Bladder microvascular endothelial cell (primary cell): ENCODE measurements at places on chromosomes 13 and 19. TPM values are rescaled to one million over a fixed set of nuclear protein-coding genes. Genes with fewer than 3 reads are reported as not detected.

The LMTK3 gene
- 0.06 TPM in 1 of 2 replicates, not detected in the other for total RNA-seq

The ADGRE2 gene
- 0.06 TPM in 1 of 2 replicates, not detected in the other for total RNA-seq

The TNFSF13B gene
- 0.32 and 0.94 TPM in 2 replicates for total RNA-seq

The CCDC169 gene
- total RNA-seq = 0.97 and 2.7 TPM in 2 replicates

The IGLON5 gene
- total RNA-seq = not detected in 2 replicates

The SOHLH2 gene
- total RNA-seq = under 0.01 TPM in 1 of 2 replicates, not detected in the other

The ACP7 gene
- 0.06 TPM in 1 of 2 replicates, not detected in the other for total RNA-seq

The ACTMAP gene
- total RNA-seq = 0.97 and 2.0 TPM in 2 replicates

The BTBD2 gene
- total RNA-seq = 30.8 and 82.8 TPM in 2 replicates

The CHAMP1 gene
- total RNA-seq = 6.8 and 11.6 TPM in 2 replicates

The PLIN4 gene
- total RNA-seq = 3.3 TPM in 1 of 2 replicates, not detected in the other

The MCOLN1 gene
- 6.0 and 9.6 TPM in 2 replicates for total RNA-seq

The OSCAR gene
- total RNA-seq = not detected in 2 replicates

The SIGLEC10 gene
- total RNA-seq = not detected in 2 replicates

The ZNF266 gene
- 9.6 and 13.8 TPM in 2 replicates for total RNA-seq

The ZNF878 gene
- 0.31 and 0.32 TPM in 2 replicates for total RNA-seq

The CSNK1G2 gene
- total RNA-seq = 70.1 and 102 TPM in 2 replicates

The FPR3 gene
- total RNA-seq = not detected in 2 replicates

The FFAR3 gene
- 0.19 TPM in 1 of 2 replicates, not detected in the other for total RNA-seq

The IRGC gene
- not detected in 2 replicates for total RNA-seq

The PCDH8 gene
- total RNA-seq = not detected in 2 replicates

The PEG3 gene
- 0.32 and 0.76 TPM in 2 replicates for total RNA-seq

The ZNF547 gene
- total RNA-seq = 2.4 and 4.3 TPM in 2 replicates

The INAFM1 gene
- total RNA-seq = 1.1 TPM in 2 replicates

The FCAR gene
- not detected in 2 replicates for total RNA-seq

The IL12RB1 gene
- total RNA-seq = 0.31 and 0.49 TPM in 2 replicates

The MAST1 gene
- 0.16 and 1.0 TPM in 2 replicates for total RNA-seq

The FCER2 gene
- not detected in 2 replicates for total RNA-seq

The CNOT3 gene
- total RNA-seq = 7.0 and 26.7 TPM in 2 replicates

The ZNF559 gene
- 4.7 and 16.3 TPM in 2 replicates for total RNA-seq

The CDX2 gene
- total RNA-seq = not detected in 2 replicates

The CLEC17A gene
- 0.06 TPM in 1 of 2 replicates, not detected in the other for total RNA-seq

The MAB21L1 gene
- total RNA-seq = not detected in 2 replicates

The NCR1 gene
- total RNA-seq = not detected in 2 replicates

The SPIB gene
- total RNA-seq = not detected in 2 replicates

The CEBPA gene
- under 0.01 and 0.31 TPM in 2 replicates for total RNA-seq

The APOE gene
- 2.4 and 3.8 TPM in 2 replicates for total RNA-seq

The SPRED3 gene
- 0.76 and 1.8 TPM in 2 replicates for total RNA-seq

The PRRG2 gene
- 2.6 and 3.7 TPM in 2 replicates for total RNA-seq

The NMRK2 gene
- not detected in 2 replicates for total RNA-seq

The LENG9 gene
- 4.8 and 4.9 TPM in 2 replicates for total RNA-seq

The SELENOV gene
- not detected in 2 replicates for total RNA-seq

The PDCD5 gene
- 69.9 and 82.1 TPM in 2 replicates for total RNA-seq

The TUBB4A gene
- not detected in 2 replicates for total RNA-seq
